ENCODE measurements at places on chromosomes 7 and 10.

- DNase-seq: no peak
Observed at GRCh38 chr7:132158166-132158565, 418.1 kb downstream of the PLXNA4 start.

- no peak for DNase-seq
Observed at GRCh38 chr10:3186368-3186767, 13.8 kb upstream of the PITRM1 start.

- no peak for DNase-seq
Observed at GRCh38 chr7:157502701-157503111, 165.9 kb downstream of the DNAJB6 start.

DNA sequence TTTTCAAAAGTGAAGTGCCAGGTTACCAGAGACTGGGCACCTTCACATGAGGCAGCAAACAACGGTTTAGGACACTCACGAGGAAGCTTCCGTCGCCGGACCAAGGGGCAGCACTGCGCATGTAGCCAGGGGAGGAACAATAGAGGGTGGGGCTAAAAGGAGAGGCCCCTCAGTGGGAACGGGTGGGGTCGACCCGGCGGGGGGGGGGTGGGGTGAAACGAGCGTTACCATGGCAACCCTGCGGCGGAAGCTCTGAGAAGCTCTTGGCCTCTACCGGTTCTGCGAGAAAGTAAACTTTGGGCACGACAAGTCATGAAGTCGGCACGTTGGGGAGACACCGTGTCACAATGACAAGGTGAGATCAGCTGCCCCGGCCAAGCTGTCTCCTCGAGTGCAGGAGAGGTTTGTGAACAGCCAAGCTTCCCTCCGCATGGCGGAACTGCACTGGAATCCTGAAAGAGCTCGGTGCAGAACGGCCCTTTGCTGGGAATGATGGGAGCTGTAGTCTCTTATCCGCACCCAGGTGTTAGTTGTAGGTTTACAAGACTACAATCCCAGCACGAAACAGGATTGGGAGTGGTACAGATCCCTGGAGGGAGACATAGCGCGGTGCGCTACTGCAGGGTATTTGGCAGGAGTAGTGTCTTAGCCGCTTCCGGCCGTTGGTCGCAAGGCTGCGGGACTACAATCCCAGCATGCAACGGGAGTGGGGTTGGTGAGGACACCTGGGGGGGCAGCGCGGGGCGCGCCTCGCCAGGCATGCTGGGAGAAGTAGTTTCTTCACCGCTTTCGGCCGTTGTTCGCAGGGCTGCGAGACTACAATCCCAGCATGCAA is 72.8 kb upstream of the ZNF722 start:
- peak; percentile 77 for DNase-seq

- DNase-seq: peak; percentile 72
Observed at GRCh38 chr10:2278363-2278762, 541.0 kb upstream of the ADARB2 start.

DNA sequence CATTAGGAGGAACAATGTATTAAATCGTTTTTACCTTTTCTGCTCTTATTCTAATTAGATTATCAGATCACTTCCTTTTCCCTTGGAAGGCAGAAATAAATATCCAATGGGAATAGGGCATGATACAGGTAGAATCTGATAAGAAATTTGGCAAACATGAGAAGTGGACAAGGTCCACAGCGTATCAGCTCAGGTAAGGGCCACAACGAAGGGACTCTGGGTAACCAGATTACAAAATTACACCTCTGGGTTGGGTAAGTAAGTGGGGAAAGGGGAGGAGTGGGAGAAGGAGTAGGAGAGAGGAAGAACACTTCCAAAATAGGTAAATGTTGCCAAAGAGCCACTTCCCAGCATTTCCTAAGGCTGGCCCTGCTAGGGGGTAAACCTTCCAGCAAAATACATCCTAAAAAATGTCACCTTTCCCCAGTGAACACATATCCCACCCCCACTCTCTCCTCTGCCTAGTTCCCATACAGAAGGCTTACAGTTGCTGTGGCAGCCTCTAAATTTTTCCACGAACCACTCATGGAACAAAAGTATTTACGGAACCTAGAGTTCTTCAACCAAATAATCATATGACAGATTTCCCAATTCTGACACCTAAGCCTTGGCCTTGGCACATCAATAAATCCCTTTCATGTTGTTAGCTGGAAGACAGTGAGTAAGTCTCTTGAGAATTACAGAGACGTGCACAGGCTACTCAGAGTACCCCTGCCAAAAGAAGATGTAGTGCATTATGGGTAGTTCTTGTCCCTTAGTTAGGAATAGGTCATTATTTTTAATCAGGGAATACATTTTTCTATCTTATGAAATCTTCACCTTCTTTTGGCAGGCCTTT is 51.5 kb upstream of the DLX6 start:
- DNase-seq: no peak

DNA sequence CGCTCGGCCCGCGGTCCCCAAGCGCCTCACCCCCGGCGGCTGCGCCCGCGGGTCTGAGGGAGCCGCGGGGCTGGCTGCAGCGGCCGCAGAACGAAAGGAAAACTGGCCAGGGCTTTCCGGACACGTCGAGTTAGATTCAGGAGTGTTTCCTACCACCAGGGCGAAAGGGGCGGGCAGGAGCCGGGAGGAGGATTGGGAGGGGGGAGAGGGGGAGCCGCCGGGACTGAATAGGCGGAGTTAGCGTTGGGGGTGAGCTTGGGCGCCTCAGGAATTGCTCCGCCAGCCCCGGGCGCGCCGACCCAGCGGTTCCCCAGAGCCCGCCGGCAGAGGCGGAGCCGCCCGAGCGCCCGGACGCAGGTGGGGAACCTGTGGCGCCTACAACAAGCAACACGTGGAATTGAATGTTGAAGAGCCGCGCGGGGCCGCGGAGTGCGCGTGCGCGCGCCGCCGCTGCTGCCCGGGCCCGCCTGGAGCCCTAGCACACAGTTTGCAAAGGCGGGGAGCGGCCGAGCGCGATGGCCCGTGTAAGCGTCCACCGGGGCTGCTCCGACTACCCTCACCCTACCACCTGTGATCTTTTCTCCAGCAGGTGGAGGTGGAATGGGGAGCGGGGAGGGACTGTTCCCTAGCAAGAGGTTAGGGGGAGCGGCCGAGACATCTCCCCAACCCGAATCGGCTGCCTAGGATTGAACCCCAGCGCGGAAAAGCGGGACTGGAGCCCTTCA is at the start of gene CADPS2:
CADPS2 (minus strand) TSS at position 104 of the 725 bp plus-strand sequence. CDS start 123 bp downstream, outside the sequence.
- peak; percentile 95 for DNase-seq

DNA sequence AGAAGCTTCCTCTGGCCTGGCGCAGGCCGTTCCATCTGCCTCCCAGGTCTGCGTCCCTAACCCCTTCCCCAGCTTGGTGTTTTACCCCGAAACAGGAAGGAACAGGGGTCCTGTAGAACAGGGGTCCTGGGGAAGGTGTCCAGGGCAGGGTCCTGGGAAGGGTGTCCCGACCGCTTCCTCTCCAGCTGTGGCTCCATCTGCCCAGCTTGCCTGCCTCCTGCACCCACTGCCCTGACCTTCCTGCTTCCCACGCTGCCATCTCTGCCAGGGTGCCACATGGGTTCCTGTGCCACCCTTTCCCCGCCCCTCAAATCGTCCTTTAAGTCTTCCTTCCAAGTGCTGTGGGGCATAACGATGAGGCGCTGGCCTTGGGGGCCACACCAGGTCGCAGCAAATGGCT is 32.4 kb downstream of the WDR86 start:
- no peak for DNase-seq

DNA sequence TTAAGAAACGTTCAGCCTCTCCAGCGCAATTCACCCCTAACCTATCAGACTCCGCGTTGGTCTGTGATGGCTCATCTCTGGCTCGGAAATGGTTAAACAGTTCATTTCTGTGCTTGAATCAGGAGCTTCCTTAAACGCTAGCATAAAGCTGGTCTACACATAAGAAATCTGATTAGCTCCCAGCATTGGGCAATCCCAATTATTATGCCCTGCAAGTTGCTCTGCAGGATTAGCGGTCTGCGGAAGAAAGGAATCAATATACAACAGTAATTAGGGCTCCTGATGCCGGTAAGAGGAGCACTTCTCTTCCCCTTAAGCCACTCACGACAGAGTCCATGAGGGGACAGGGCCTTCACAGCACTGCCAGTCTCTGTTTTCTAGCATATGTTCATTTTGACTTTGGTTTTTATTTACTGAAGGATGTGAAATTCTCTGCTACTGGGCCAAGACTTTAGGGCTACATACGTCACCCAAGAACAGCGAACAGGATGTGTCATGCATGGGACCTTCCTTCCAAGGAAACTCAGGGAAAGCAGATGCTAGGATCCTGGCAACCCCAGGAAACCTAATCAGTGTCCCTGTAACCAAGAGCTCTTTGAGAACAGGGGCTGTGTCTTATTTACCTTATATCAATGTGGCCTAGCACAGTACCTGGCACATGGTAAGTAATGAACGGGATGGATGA is 324.4 kb downstream of the KCNMA1 start:
- no peak for DNase-seq

Data from retina (tissue), 1 donor.